Activated T-helper 1 cell treated with anti-CD3 and anti-CD28 coated beads, Interleukin-2, amount 50 U/mL, for 16 hours (primary cell): ENCODE measurements at places on chromosomes 4 and X.

DNA sequence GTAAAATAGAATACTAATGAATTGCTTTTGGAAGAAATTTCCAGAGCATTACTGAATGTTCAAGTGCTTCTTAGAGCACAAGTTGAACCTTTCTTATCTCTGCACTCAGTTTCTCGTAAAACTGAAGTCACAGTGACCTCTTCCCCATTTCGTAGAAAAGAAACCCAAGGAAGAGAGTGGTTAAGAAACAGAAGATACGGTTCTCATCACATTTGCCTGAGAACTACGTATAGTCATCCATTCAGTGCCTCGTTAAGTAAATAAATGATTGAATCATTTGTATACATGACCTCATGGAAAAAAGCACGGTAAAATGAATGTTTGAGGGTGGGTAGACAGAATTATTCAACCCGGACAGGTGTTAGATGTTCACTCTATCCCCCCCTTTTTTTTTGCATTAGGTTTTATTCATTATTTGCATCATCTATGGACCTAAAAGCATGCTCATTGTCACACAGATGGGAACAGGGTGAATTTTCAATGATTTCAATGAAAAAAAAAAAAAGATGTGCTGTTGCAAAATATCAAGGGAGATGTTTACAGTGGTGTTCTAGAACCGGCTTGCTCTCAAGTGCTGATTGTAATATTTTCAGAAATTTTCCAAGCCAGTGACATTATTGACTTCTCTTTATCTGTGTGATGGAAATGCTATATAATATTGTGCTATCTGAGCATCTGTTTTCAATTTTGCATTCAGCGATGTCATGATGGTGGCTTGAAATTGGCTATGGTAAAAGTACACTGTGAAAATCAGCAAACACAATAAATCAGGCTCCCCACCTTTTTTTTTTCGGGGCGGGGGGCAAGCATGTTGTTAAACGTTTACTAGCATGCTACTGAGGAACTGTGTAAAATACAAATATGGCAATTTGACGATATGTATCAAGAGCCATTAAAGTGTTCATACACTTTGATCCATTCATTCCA, 4.3 kb downstream of the RHOH start:
- DNase-seq, result no peak

DNA sequence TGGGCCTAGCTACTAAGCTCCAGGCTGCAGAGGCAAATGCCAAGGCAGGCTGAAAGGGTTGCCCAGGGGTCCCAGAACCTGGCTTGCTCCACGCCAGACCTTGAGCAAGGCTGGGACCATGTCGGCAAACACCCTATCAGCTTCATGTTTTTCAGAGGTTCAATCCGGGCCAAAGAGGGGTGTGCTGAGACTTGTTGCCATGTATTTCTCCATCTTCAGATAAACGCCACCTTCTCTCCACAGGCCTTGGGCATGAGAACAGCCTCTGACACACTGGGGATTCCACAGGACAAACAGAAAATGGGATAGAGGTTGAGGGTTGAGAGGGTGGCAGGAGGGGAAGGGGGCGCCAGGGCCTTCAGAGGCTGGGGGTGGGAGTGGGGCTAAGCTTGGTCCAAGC, 8.6 kb downstream of the PJA1 start:
- no peak for DNase-seq

GRCh38 chr4:39718366-39719323, 20.7 kb downstream of the UBE2K start:
- DNase-seq, result no peak

GRCh38 chr4:185623444-185624258, 88.3 kb upstream of the PDLIM3 start:
- no peak for DNase-seq

- DNase-seq, result no peak
Observed at GRCh38 chrX:112630187-112630586, 49.6 kb downstream of the LHFPL1 start.

- DNase-seq, result no peak
Observed at GRCh38 chr4:28558895-28559294, 1698.3 kb downstream of the STIM2 start.

GRCh38 chrX:29824176-29824906, 391.0 kb upstream of the MAGEB2 start:
- DNase-seq, result no peak

GRCh38 chr4:10259976-10260375, 143.4 kb upstream of the WDR1 start:
- DNase-seq, result no peak

- DNase-seq, result no peak
Observed at GRCh38 chrX:111100191-111100590, 4.2 kb downstream of the PAK3 start.
